ENCODE measurements at places on chromosomes 3 and 15.

DNA sequence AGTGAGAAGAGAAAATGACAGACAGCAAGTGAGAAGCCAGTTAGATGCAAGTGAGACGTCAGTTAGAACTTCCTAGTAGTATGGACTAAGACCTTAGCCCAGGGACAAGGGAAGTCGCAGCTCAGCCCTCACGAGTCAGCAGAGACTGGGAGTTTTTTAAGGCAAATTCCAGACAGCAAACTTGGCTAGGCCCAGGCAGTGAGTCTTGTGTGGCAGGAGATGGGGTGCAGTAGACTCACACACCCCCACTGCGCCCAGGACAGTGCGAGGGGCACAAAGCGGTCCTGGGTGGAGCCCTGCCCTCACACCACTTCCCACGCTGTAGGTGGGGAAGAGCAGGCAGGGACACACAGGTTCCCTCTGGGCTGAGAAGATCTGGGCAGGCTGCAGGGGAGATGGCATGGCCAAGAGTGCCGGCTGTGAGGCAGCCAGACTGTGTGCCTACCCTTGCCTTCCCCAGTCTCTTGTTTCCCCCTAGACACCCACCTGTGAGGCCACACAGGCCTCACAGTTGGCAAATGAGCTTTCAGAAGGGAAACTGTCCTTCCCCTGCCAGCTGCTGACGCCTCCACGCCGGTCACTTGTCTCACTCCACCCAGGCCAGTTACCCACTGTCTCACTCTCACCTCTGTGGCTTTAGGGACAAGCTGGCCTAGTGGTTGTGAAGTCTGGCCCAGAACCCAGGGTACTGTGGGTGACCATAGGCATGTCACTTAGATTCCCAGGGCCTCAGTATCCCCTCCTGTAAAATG, 13.7 kb upstream of the PRKCD start:
- no peak for DNase-seq

GRCh38 chr3:7798276-7798675, 703.3 kb upstream of the LMCD1 start:
- no peak for DNase-seq

DNA sequence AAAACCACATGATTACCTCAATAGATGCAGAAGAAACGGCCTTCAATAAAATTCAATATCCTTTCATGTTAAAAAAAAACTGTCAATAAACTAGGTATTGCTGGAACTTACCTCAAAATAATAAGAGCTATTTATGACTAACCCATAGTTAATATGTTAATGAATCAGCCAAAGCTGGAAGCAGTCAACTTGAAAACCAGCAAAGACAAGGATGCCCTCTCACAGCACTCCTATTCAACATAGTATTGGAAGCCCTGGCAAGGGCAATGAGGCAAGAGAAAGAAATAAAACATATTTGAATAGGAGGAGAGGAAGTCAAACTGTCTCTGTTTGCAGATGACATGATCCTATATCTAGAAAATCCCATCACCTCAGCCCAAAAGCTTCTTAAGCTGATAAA, 456.1 kb downstream of the OCA2 start:
- DNase-seq: no peak

- no peak for DNase-seq
Observed at GRCh38 chr3:54506603-54507002, 384.3 kb downstream of the CACNA2D3 start.

DNA sequence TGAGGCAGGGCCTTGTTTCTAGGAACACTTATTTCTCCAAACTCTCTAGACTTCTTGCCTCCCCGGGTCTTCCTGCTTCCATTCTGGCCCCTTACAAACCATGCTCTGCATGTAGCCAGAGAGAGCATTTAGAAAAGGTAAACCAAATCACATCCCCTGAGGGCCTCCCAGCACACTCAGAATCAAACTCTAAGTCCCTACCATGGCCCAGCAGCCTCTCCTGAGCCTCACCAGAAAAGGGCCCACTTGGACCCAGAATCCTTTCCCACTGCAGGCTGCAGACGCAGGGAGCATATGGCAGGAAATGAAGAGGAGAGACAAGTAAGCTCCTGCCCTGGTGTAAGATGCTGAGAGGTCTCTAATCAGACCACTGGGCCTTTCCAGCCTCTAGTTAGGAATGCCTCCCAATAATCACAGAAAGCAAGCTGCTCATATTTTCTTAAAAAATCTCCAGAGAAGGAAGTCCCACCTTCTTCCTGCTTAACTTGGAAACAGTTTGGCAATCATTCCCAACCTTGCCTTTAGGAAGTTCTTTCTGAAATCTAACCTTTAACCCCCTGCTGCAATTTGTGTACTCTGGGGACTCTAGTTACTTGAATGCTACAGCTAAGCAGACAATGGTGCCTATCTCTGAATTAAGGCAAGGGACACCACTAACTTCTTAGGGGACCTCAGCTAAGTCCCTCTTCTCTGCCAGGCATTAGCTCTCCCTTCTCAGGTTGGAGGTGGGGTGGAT, 4.2 kb downstream of the AMOTL2 start:
- no peak for DNase-seq

DNA sequence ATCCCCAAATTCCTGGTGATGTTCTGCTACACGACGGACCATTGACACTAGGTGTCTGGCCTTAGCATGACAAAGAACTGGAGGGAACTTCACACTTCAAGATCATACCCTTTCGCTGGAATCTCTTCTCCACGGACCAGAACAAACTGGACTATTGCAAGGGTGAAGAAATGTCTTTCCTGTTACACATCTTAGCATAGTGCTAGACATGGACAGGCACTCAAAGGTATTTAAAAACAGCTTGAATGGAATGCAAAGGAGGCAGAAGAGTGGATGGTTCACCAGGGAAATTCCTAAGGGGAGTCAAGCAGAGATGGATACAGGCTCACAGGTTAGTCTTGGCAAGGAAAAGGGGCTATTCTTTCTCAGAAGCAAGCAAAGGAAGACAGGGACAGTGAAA, 33.5 kb upstream of the PDZRN3 start:
- no peak for DNase-seq

- peak; percentile 48 for DNase-seq
Observed at GRCh38 chr3:71035314-71035713, 548.2 kb downstream of the FOXP1 start.

GRCh38 chr3:66261355-66261754, 40.6 kb downstream of the SLC25A26 start:
- DNase-seq: no peak

DNA sequence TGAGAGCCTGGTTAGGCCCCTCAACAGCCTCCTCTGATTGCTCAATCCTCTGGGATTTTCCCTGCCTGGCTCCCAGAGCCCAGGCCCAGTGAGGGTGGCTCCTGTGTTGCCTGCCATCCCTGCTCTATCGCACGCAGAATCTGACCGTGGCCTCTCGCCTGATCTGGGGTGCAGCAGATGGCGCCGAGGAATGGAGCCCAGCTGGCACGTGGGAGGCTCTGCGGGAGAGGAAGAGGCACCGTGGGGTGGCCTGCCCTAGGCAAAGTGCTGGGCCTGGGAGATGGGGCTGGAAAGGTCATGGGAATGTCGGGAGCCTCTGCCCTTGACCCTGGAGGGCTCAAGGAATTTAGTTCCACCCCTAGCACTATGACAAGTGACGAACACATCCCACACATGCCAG, 10.3 kb downstream of the SV2B start:
- no peak for DNase-seq

GRCh38 chr3:51908026-51908425, 4.9 kb upstream of the IQCF1 start:
- DNase-seq: no peak

- DNase-seq: no peak
Observed at GRCh38 chr3:178948546-178948945, 123.1 kb downstream of the ZMAT3 start.

- peak; percentile 88 for DNase-seq
Observed at GRCh38 chr15:75758071-75758872, 45.6 kb upstream of the CSPG4 start.

GRCh38 chr3:14340960-14341708, 61.3 kb upstream of the SLC6A6 start:
- DNase-seq: no peak

- no peak for DNase-seq
Observed at GRCh38 chr3:117512975-117513374, 803.4 kb downstream of the TUSC7 start.

DNA sequence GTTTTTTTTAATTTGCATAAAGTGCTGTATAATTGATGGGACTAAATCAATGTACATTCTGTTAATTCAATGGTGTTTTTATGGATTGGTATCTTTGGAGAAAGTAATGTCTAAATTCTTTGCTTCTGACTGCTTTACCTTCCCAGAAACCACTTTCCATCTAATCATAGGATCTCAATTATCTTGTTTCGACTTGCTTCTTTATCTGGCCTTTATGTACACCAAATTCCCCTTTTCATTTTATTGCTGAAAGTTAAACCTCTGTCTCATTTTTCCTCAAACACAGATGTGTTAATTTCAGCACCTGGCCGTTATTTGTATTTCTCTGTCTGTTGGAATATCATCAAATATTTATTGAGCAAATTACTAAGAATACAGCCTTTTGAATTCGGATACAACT, 287.3 kb upstream of the GBE1 start:
- peak; percentile 55 for DNase-seq

DNA sequence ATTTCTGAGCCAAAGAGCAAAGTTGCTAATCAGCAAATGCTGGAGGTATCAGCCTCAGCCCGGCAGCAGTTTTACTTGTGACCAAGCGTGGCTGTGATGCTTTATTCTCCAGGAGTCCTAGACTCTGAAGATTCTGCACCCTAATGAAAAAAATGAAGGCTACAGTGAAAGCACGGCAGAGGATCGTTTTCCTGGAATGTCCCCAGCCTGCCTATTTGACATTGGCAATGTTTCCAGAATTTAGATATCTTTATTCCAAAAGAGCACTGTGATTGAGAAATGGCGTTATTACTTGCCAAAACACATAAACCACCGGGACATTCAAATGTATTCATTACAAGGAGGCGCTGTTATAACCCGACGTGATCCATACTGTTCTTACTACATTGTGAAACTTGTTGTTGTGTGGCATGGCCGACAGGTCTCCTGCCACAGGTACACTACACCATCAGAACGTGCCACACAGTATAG, 263.8 kb downstream of the SLCO3A1 start:
- DNase-seq: no peak

GRCh38 chr3:61288446-61288845, 37.2 kb upstream of the FHIT start:
- DNase-seq: no peak

- DNase-seq: no peak
Observed at GRCh38 chr3:65006300-65006739, 318.5 kb upstream of the ADAMTS9 start.

GRCh38 chr15:50182219-50183013, 420 bp downstream of the SLC27A2 start:
- DNase-seq: peak; percentile 76

DNA sequence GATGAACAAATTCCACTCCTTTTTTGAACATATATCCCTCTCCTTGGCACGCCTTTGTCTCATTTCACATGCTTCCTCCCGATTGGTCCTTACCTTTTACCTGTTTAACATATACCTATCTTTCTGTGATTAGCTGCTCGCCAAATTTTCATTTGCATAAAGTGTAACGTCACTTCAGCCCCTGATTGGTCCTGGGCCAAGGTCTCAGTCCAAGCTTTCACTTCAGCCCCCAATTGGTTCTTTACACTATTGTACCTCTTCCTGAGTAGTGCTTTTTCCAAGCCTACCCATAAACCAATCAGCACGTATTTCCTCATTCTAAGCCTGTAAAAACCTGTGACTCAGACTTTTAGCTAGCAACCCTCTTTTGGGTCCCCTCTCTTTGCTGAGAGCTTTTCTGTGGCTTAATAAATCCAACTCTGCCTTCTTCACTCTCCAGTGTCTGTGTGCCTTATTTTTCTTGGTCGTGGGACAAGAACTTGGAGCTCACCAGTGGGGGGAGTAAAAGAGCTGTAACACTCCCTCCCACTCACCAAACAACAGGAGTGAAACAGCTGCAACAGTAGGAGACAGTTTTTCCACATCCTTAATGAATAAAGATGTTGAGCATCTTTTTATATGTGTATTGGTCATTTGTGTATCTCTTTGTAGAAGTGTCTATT, 584 bp upstream of the XCR1 start:
- no peak for DNase-seq

DNA sequence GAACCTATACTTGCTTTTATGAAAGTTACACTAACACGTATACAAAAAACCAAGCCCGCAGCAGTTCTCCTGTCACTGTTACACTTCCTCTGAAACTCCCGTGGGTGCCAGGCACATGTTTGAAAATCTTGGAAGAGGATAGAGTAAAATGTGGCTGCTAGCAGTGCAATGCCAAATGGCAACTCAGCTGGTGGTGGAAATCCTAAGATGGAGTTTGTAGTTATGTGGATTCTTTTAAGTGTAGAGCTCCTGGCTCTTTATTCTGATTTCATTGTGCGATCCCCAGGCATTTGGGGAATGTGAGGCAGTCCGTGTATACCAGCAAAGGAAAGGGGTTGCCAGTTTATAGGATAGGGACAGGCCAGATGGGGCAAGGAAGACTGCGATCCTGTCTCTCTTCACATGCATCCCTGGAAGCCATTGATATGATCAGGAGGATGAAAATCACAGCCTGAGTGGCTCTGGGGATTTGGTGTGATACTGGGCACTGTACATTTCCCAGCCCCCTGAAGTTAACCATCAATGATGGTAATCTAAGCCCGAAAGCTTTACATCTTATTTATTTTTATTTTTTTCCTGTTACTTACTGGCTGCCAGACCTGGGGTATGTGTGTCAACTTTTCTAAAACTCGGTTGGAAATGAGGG, 1.1 kb downstream of the STAC start:
- no peak for DNase-seq

DNA sequence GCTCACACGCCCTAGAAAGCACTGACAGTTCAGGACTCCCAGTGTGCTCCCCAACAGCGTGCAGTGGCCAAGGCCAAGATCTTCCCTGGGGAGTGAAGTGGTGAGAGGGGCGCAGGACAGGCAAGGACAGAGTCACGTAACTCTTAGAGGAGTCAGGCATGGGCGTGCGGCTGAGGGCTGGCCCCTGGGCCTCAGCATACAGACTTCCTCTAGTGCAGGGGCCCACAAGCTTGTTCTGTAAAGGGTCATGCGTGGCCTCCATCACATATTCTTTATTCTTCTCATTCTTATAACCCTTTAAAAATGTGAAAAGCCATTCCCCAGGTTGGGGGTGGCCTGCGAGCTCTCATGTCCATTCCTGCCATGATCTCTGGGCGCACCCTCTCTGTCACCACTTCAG, 25.2 kb downstream of the TMEM43 start:
- no peak for DNase-seq

DNA sequence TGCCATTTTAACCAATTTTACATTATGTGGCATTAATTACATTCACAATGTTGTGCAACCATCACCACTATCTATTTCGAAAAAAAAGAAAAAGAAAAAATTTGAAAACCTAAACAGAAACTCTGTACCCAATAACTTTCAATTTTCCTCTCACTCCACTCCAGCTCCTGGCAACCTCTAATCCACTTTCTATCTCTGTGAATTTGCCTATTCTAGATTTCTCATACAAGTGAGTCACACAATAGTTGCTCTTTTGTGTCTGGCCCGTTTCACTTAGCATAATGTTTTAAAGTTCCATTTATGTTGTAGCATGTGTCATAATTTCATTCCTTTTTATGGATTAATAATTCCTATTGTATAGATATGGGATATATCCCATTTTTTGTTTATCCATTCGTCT, 53.3 kb upstream of the TBC1D5 start:
- DNase-seq: no peak
